Epithelial cell of umbilical artery (primary cell): ENCODE measurements at places on chromosomes 5 and 9. TPM values are rescaled to one million over a fixed set of nuclear protein-coding genes. Genes with fewer than 3 reads are reported as not detected.

Gene PPP3R2
- not detected in 2 replicates for total RNA-seq

Gene PHF24
- not detected in 2 replicates for total RNA-seq

Gene UBE2R2
- 16.1 and 18.5 TPM in 2 replicates for total RNA-seq

Gene IFNB1
- 0.46 TPM in 1 of 2 replicates, not detected in the other for total RNA-seq

Gene APBA1
- 0.91 and 1.6 TPM in 2 replicates for total RNA-seq

Gene TMEM174
- not detected in 2 replicates for total RNA-seq

Gene ZNG1C
- 19.2 and 29.3 TPM in 2 replicates for total RNA-seq

Gene ECSCR
- total RNA-seq = 312 and 378 TPM in 2 replicates

Gene TERT
- total RNA-seq = not detected in 2 replicates

Gene SPATA31E1
- not detected in 2 replicates for total RNA-seq

Gene EGFLAM
- total RNA-seq = 1.9 and 9.3 TPM in 2 replicates

Gene RLN1
- total RNA-seq = not detected in 2 replicates

Gene N4BP3
- 28.1 and 30.2 TPM in 2 replicates for total RNA-seq

Gene CCDC127
- total RNA-seq = 4.5 and 5.8 TPM in 2 replicates

Gene NEURL1B
- 0.15 and 0.32 TPM in 2 replicates for total RNA-seq

Gene LOX
- total RNA-seq = 35.4 and 48.8 TPM in 2 replicates

Gene MEIKIN
- not detected in 2 replicates for total RNA-seq

Gene LAMC3
- under 0.01 and 0.15 TPM in 2 replicates for total RNA-seq

Gene CDH9
- not detected in 2 replicates for total RNA-seq

Gene SLC44A1
- total RNA-seq = 44.5 and 55.3 TPM in 2 replicates

Gene GAPT
- total RNA-seq = not detected in 2 replicates

Gene TMEFF1
- total RNA-seq = 3.8 and 7.8 TPM in 2 replicates

Gene C8G
- not detected in 2 replicates for total RNA-seq

Gene ZFP2
- 0.65 and 1.1 TPM in 2 replicates for total RNA-seq

Gene PFN3
- not detected in 2 replicates for total RNA-seq

Gene TAL2
- 0.32 TPM in 1 of 2 replicates, not detected in the other for total RNA-seq

Gene ST8SIA4
- 8.7 and 10.1 TPM in 2 replicates for total RNA-seq

Gene FLT4
- 14.7 and 28.6 TPM in 2 replicates for total RNA-seq

Gene BOD1
- total RNA-seq = 82.2 and 83.8 TPM in 2 replicates

Gene ARHGEF37
- total RNA-seq = 4.5 and 4.9 TPM in 2 replicates

Gene CAMK2A
- under 0.01 TPM in 1 of 2 replicates, not detected in the other for total RNA-seq

Gene PALM2AKAP2
- under 0.01 TPM in 1 of 2 replicates, not detected in the other for total RNA-seq

Gene CEL
- total RNA-seq = not detected in 2 replicates

Gene DDX4
- not detected in 2 replicates for total RNA-seq

Gene ROR2
- under 0.01 TPM in 2 replicates for total RNA-seq

Gene TAS2R1
- total RNA-seq = not detected in 2 replicates

Gene CARD9
- total RNA-seq = 0.32 and 2.6 TPM in 2 replicates

Gene SMIM33
- total RNA-seq = under 0.01 TPM in 1 of 2 replicates, not detected in the other

Gene IL5
- not detected in 2 replicates for total RNA-seq

Gene MCIDAS
- total RNA-seq = not detected in 2 replicates

Gene PDCD1LG2
- 12.0 and 20.8 TPM in 2 replicates for total RNA-seq

Gene MARCOL
- not detected in 2 replicates for total RNA-seq

Gene MOCS2
- total RNA-seq = 28.6 and 37.5 TPM in 2 replicates

Gene SLC36A3
- not detected in 2 replicates for total RNA-seq

Gene FST
- total RNA-seq = 45.5 and 47.7 TPM in 2 replicates

Gene PCDHGB4
- total RNA-seq = 4.9 and 10.1 TPM in 2 replicates

Gene CENPK
- 20.5 and 24.6 TPM in 2 replicates for total RNA-seq

Gene OR1B1
- total RNA-seq = not detected in 2 replicates

Gene CDC25C
- total RNA-seq = 9.0 and 9.4 TPM in 2 replicates

Gene SHOC1
- 0.15 TPM in 1 of 2 replicates, not detected in the other for total RNA-seq

Gene PCBD2
- 3.9 and 5.8 TPM in 2 replicates for total RNA-seq

Gene FABP6
- not detected in 2 replicates for total RNA-seq

Gene ELOVL7
- total RNA-seq = under 0.01 and 0.61 TPM in 2 replicates

Gene OLFM1
- total RNA-seq = 0.65 and 2.0 TPM in 2 replicates

Gene TTC16
- total RNA-seq = not detected in 2 replicates

Gene GRIA1
- not detected in 2 replicates for total RNA-seq

Gene CKMT2
- under 0.01 TPM in 1 of 2 replicates, not detected in the other for total RNA-seq

Gene NPR3
- 1.7 and 2.3 TPM in 2 replicates for total RNA-seq

Gene PCDHA13
- total RNA-seq = 0.15 TPM in 1 of 2 replicates, not detected in the other
